IPS DF 6.9 (cell line): ENCODE measurements at places on chromosomes 12 and 14.

DNA sequence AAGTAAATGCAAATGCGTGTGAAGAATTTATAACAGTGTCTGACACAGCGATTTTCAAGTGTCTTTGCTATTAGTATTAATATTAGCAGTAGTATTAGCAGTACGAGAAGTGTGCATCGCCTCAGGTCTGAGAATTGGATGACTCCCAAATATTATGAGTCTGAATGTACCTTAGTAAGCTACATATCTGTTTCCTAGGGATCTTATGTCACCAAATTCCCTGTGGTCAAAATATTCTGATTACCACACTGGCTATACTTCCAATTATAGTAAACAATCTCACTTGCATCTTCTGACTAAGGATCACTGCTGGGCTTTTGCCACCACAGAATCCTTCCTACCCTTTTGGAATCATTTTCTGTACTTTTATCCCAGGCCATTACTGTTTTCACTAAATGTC, 396.0 kb upstream of the MIS18BP1 start:
- no peak for DNase-seq

- DNase-seq: no peak
Observed at GRCh38 chr12:60269611-60270269, 673.9 kb downstream of the SLC16A7 start.

DNA sequence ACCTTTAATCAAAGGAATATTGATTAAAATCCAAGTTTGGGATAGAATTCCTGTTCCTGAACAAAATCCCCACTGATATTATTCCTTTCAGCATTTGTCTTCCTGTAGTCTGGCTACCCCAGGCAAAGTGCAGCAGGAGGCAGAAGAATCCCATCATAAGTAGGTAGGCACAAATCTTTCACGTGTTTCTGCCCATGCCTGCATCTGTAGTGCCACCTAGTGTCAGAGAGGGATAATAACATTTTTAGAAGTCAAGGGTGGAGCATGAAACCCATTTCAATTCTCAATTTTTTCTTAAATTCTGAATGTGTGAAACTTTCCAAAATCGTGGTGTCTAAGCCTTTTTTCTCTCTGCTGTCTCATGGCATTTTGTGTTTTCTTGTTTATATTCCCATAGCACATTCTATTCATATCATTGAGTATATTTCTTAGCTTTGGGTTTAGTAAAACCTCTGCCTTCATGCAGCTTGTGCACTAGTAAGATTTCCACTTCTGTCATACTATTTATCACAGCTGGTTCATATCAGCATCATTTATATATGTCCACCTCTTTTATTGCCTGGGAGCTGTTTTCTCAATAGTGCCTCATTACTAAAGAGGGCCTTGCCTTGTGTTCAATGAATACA, 47.8 kb upstream of the RERG start:
- peak; percentile 13 for DNase-seq

GRCh38 chr12:34398706-34399630, 376.7 kb downstream of the ALG10 start:
- DNase-seq: no peak

DNA sequence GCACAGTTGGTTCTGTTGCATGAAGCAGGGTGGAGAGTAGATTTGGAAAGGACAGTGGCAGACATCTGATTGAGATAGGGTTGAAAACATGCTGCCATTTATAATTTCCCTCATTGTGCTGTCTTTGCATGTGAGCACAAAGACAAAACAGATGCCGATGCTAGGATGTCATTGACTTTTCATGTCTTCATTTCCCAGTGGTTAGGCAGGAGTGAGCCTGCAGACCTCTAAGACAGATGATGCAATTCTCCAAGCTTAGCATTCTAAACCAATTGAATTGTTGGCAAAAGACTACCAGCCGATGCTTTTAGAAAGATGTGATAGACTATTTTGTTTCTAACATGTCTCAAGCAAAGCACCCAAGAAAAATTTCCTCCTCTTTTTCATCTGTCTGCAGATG, 37.1 kb upstream of the PELI2 start:
- no peak for DNase-seq

GRCh38 chr12:110776410-110776809, 33.7 kb upstream of the PPP1CC start:
- DNase-seq: no peak
